ENCODE measurements at places on chromosomes 6 and 20.

DNA sequence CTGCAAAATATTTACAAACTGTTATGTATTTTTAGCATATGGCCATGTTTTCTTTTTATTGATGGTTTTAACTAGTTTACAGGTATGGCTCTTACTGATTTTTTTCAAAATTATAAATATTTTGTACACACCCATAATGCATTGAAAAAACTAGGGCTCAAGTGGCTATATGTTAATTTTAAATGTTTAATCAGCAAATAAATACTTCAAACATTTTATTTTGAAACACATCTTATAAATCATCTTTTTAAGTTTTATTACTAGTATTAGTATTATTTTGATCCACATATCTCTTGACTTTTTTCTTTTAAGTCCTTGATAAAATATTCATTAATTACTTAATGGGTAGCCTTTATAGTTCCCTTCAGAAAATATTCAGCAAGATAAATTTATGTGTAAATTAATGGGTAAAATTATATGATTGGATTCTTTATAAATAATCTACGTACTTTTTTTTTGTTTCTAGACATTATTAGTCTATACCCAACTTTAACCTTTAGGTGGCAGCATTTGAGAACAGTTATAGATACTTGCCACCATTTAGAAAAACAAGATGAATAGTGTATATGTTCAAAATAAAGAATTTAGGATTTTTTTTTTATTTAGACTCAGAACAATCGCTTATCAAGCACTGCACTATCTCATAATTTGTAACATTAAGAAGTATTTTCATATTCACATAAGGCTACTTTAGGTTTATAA is 241.9 kb downstream of the ADGRB3 start:
- DNase-seq = no peak

- DNase-seq = peak; percentile 20
These were observed 700.1 kb downstream of the HDGFL1 start for GRCh38 chr6:23269436-23269835.

DNA sequence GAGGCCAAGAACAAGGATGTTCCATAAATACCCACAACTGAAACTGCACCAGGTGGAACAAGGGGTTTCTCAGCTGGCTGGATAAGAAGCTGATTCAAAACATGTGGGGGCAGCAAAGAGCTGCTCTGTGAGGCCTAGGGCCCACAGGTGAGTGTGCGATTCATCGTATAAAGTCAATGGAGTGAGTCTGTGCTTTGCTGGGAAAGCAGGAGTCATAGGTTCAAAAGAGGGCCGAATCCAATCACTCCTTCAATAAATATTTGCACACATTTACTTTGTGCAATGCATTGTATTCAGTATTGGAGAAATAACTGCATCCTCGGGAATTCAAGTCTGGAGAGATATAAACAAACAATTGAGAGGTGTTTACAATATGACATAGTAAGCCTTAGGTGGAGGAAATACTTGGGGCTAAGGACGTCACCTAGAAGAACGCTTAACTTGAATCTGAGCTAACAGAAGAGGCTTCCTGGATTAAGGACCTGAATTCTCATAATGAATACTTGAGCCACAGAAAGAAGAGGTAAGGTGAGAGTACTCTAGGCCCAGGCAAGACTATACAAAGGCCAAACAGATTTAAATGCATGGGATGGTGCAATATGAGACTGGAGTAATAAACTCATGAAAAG is 83.7 kb upstream of the TMEM30A start:
- DNase-seq = no peak

DNA sequence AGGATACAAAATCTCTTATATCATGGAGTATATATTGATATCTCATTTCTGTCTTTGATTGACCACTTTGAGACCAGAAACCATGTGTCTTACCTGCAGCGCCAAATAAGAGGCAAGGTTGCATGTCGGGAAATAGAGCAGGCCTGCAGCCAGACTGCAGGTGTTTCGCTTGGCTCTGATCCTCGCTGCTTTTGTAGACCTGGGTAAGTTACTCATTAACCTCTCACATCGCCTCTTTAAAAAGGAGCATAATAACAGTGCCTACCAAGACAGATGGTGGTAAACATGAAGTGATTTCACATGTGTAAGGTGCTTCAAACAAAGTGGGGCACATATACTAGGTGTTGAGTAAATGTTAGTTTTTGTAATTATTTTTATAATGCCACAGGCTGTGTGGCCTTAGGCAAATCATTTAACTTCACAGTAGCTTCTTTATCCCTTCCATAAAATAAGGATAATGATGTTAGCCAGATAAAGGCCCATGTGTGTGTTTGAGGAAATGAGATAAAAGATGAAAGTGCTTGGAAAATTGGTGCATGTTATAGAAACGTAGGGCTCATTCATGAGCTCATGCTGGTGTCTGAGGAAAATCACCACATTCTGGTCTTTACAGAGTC is 248.8 kb upstream of the MAP3K7 start:
- no peak for DNase-seq

GRCh38 chr6:156613996-156614395 is 163.2 kb upstream of the ARID1B start:
- DNase-seq = no peak

DNA sequence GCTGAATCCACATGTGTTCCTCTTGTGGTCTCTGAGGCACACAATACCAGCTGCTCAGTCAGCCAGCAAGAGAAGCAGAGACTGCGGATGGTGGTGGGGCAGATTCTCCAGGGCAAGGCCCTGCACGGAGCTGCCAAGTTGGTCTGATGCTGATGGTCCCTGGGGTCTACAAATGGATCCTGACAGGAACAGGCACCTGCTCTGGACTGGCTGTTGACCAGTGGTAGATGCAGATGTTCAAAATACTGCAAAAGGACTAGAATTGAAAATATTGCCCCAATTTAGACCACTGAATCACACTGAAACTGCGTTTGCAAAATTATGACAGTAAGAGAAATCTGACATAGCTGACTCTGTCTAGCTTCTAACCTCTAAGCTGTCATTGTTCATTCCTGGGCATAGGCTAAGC is 29.6 kb upstream of the TUBB2A start:
- DNase-seq = no peak

DNA sequence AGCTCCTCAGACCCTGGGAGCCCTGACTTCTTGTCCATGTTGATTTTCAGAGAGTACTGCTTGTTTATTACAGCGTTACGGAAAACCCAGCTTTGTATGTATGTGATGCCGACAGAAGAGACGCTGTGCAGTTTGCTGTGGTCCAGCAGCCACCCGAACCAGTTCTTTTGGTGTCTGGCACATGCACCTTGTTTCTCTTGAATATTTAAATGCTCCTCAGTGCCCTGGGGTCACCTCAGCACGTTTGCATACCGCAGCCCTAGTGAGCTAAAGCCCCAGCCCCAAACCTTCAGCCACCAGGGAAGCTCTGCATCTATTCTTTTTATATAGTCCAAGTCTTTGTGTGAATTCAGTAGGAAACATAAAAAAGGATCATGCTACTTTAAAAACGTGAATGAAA is 39.9 kb downstream of the AFDN start:
- no peak for DNase-seq

DNA sequence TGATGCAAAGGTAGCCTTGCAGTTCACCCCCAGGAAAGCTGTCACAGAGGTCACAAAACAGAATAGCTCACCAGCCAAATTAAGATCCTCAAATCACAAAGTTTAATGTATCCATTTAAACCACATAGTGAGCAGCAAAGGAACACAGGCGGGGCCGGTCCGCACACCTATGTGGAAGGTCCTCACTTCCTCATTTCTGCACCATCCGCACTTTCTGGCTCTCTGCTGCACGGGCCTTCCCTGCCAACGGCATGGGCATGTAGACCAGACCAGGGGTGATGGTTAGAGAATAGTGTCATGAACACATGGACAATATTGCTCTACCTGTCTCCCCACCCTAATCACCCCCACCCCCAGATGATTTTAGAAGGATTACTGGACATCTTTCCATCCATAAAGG is 12.1 kb upstream of the TBXT start:
- no peak for DNase-seq

DNA sequence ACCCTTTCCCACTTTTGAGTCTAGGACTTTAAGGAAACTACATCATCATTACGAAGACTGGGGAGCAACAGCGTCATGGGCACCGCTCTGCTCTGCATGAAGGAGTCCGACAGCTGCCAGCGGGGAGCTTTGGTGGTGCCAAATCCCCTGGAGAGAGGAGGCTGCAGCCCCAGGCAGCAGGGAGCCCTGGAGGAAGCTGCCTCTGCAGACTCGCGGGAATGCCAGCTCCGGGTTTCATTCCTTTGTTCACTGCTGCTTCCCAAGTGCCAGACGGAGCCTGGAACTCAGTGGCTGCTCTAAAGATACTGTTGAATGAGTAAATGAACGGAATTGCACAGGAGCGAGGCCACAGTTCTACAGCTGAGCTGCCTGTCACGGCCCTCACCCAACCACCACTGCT is 196.5 kb upstream of the THBS2 start:
- no peak for DNase-seq

DNA sequence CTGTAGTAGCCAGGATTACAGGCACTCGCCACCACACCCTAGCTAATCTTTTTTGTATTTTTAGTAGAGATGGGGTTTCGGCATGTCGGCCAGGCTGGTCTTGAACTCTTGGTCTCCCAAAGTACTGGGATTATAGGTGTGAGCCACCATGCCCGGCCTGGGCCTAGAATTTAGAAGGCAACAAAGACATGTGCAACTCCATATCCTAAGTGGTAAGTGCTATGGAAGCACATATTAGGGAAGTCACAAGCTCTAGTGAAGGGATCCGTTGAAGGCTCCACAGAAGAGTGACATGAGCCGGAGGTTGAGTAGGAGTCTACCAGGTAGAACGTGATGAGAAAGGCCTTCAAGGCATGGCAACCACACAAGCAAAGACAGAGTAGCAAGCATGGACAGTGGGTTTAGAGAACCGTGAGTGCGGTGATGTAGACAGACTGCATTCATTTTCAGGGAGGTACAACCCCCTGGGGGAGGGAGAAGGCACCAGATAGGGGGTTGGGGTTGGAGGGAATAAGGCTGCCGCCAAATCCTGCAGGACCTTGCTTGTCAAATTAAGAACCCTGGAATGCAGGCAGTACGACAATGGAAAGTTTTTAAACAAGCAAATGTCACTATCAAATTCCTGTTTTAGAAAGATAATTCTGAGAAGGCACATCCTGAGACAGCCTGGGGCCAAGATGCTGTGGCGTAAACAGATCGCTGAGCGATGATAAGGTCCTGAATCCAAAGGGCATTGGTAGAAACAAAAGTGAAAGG is 50.2 kb downstream of the ARHGAP18 start:
- no peak for DNase-seq

DNA sequence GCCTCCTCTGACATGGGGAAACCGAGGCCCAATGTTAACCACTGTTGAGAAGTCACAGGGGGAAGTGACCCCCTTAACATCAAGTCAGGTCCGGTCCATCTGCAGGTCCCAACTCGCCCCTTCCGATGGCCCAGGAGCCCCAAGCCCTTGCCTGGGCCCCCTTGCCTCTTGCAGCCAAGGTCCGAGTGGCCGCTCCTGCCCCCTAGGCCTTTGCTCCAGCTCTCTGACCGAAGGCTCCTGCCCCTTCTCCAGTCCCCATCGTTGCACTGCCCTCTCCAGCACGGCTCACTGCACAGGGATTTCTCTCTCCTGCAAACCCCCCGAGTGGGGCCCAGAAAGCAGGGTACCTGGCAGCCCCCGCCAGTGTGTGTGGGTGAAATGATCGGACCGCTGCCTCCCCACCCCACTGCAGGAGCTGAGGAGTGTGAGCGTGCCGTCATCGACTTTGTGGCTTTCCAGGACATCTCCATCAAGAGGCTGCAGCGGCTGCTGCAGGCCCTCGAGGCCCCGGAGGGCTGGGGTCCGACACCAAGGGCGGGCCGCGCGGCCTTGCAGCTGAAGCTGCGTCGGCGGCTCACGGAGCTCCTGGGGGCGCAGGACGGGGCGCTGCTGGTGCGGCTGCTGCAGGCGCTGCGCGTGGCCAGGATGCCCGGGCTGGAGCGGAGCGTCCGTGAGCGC is 1.6 kb downstream of the TNFRSF6B start:
- no peak for DNase-seq

DNA sequence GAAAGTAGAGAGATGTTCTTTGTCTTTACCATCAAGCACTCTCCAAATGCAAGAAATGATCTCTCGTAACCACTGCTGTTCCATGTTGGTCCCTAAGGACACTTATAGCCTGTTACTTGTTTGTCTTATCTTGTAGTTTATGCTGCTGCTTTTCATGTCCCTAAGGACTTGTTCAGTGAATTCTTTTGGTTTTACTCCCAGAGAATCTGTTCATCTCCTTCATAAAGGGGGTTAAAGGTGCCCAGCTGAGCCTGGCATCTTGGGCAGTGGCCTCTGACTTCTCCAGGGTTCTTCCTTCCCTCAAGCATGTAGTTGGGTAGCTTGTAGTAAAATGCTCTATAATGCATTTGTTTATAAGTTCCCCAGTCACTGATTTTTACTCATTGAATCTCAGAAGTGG is 864 bp upstream of the PKIG start:
- no peak for DNase-seq

DNA sequence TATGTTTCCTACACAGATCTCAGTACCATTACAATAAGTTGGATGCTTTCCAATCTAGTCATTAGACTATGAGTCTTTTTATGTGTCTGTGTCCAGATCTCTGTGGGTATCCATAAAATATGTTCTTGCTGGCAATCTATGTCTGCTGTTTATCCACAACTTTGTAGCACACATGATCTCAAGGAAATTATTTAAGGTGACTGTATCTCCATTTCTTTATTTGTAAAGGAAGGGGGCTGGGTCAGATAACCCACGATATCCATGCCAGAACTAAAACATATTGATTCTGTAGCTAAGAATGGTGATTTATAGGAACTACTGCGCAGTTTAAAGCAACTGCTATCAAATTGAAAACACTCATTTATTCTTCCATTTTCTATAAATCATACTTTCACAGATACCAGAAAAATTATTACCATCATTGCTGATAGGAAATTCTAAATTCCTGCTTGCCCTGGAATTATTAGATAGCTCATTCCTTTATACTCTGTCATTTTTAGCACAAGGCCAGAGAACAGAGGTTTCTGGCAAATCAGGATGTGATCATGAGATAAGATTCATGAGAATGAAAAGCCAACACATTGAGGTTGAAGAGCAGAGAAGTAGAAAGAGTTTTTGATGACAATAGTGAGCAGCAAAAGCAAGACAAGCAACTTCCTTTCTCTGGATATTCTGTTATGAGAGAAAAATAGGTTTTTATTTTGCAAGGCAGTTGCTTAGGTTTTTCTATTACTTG is 851.4 kb upstream of the CITED2 start:
- no peak for DNase-seq

GRCh38 chr20:4151991-4152695 is 136.8 kb upstream of the RNF24 start:
- peak; percentile 46 for DNase-seq

- DNase-seq = no peak
These were observed 52.1 kb downstream of the DEK start for GRCh38 chr6:18212231-18212630.

DNA sequence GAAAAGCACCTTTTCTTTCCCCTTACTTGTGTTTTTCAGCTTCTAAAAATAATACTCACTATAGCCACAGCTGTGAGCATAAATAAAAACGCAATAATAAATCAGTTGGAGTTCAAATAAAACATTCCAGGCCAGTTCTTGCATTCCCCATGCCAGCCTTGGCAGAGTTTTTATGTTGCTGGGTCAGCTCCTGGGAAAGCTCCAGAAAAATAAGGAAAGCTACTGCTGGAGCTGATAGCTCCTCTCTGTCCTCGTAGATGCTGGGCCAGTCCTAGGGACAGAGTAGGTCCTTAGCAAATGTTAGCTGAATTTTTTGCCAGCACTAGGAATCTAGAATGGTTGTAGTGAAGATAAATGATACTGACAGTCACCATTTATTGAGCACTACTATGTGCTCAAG is 389.0 kb upstream of the SYNCRIP start:
- DNase-seq = no peak

Measured in AG09309 (cell line).